ENCODE measurements at places on chromosomes 1 and 21.

- peaks cover 9% of the 10 kb centered on the region for H3K4me1 ChIP-seq
- no peak overlapping the region for H3K4me3 ChIP-seq
- no peaks in the 10 kb centered on the region for H3K27me3 ChIP-seq
Observed at GRCh38 chr1:20440785-20441200, 45.2 kb downstream of the CAMK2N1 start.

GRCh38 chr1:174165471-174166137 lies 6.3 kb downstream of the RABGAP1L start:
- H3K4me1 ChIP-seq, result no peaks in the 10 kb centered on the region
- H3K36me3 ChIP-seq, result no peaks in the 10 kb centered on the region
- no peak overlapping the region for H3K4me3 ChIP-seq

DNA sequence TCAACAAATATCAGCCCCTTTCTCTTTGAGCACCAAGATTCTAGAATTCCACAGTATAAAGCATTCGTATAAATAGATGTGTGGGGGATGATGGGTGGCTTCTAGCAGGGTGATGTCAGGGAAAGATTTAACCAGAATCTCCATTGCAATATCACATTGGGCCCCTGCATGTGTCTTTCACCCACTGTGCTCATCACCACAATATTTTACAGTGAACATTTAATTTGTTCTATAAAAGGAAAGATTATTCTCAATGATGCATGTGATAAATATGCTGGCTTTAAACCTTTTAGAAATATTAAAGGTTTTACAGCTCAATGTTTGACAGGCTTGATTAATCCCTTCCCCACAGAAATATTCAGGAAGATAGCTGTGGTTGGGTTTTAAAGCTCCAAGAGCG lies 457.8 kb upstream of the DAB1 start:
- H3K27ac ChIP-seq, result no peak overlapping the region
- H3K4me1 ChIP-seq, result no peaks in the 10 kb centered on the region
- DNase-seq, result no peak
- H3K4me3 ChIP-seq, result no peak overlapping the region
- H3K36me3 ChIP-seq, result no peaks in the 10 kb centered on the region

DNA sequence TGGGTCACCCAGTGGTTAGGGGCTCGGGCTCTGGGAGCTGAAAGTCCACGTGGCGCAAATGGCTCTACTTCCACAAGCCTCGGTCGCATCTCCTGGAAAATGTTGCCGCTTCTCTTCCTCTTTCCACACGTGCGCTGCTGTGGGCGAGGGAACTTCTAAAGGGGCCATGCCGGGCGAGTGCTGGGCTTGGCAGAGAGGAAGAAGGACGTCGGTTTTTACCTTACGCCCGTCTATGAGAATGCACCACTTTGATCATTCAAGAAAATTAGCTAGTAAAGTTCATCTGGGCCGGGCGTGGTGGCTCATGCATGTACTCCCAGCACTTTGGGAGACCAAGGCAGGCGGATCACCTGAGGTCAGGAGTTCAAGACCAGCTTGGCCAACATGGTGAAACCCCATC lies 10.4 kb downstream of the SLC45A1 start:
- no peak overlapping the region for H3K4me3 ChIP-seq
- no peak overlapping the region for H3K27ac ChIP-seq
- no peak for DNase-seq
- no peaks in the 10 kb centered on the region for H3K27me3 ChIP-seq
- no peaks in the 10 kb centered on the region for H3K36me3 ChIP-seq

GRCh38 chr1:8460132-8460544 lies 142.2 kb downstream of the SLC45A1 start:
- H3K4me1 ChIP-seq, result peaks cover 14% of the 10 kb centered on the region
- no peaks in the 10 kb centered on the region for H3K27me3 ChIP-seq
- no peak overlapping the region for H3K27ac ChIP-seq
- no peak for DNase-seq

DNA sequence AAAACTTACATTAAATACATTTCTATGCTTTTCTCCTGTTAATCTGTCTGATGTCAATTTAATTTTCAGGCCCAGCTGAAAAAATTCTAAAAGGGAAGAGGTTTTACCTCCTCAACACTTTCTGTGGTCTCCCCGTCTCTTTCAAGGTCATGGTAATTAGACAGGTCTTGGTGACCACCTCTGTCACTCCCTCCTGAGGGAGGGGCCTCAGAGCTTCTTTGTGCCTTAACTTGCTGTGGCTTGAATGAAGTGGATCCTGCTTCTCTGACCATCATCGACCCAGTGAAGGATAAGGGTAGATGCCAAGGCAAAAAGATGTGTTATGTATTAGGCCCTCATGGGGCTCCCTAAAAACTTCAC lies 40.8 kb upstream of the OSBPL9 start:
- no peaks in the 10 kb centered on the region for H3K36me3 ChIP-seq
- no peaks in the 10 kb centered on the region for H3K27me3 ChIP-seq
- no peaks in the 10 kb centered on the region for H3K4me1 ChIP-seq
- H3K27ac ChIP-seq, result no peak overlapping the region
- H3K4me3 ChIP-seq, result no peak overlapping the region

GRCh38 chr1:52635321-52636089 lies 2.5 kb downstream of the SHISAL2A start:
- no peak for DNase-seq
- H3K4me1 ChIP-seq, result peaks cover 11% of the 10 kb centered on the region
- no peaks in the 10 kb centered on the region for H3K36me3 ChIP-seq

- H3K27me3 ChIP-seq, result no peaks in the 10 kb centered on the region
- no peaks in the 10 kb centered on the region for H3K36me3 ChIP-seq
- no peak overlapping the region for H3K4me3 ChIP-seq
Observed at GRCh38 chr1:159755451-159756007, 25.2 kb upstream of the DUSP23 start.

- no peak overlapping the region for H3K4me3 ChIP-seq
- no peak overlapping the region for H3K27ac ChIP-seq
- no peaks in the 10 kb centered on the region for H3K36me3 ChIP-seq
- H3K4me1 ChIP-seq, result no peaks in the 10 kb centered on the region
- DNase-seq, result peak; percentile 45
- no peaks in the 10 kb centered on the region for H3K27me3 ChIP-seq
Observed at GRCh38 chr1:3003039-3003940, 18.0 kb upstream of the ACTRT2 start.

DNA sequence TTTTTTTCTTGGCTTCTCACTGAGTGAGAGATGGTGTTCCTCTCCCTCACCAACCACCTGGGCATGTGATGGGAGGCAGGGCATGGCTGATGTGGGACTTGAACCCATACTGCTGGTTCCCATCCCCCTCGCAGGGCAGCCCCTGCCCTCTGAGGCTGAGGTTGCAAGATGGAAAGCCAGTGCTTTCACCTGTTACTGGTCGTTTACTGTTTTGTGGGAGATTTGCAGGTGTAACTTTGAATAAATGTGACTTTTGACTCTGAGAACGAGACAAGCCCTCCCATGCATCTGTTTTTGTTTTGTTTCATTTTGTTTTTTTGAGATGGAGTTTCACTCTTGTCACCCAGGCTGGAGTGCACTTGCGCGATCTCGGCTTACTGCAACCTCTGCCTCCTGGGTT lies 21.6 kb downstream of the C1orf167 start:
- peaks cover 7% of the 10 kb centered on the region for H3K4me1 ChIP-seq
- H3K36me3 ChIP-seq, result no peaks in the 10 kb centered on the region
- H3K27ac ChIP-seq, result no peak overlapping the region
- no peaks in the 10 kb centered on the region for H3K27me3 ChIP-seq

- no peak for DNase-seq
- H3K4me3 ChIP-seq, result no peak overlapping the region
- H3K4me1 ChIP-seq, result peaks cover 19% of the 10 kb centered on the region
- H3K27ac ChIP-seq, result no peak overlapping the region
- H3K36me3 ChIP-seq, result peaks cover 8% of the 10 kb centered on the region
- H3K27me3 ChIP-seq, result no peaks in the 10 kb centered on the region
Observed at GRCh38 chr1:233664804-233665574, 51.1 kb downstream of the KCNK1 start.

DNA sequence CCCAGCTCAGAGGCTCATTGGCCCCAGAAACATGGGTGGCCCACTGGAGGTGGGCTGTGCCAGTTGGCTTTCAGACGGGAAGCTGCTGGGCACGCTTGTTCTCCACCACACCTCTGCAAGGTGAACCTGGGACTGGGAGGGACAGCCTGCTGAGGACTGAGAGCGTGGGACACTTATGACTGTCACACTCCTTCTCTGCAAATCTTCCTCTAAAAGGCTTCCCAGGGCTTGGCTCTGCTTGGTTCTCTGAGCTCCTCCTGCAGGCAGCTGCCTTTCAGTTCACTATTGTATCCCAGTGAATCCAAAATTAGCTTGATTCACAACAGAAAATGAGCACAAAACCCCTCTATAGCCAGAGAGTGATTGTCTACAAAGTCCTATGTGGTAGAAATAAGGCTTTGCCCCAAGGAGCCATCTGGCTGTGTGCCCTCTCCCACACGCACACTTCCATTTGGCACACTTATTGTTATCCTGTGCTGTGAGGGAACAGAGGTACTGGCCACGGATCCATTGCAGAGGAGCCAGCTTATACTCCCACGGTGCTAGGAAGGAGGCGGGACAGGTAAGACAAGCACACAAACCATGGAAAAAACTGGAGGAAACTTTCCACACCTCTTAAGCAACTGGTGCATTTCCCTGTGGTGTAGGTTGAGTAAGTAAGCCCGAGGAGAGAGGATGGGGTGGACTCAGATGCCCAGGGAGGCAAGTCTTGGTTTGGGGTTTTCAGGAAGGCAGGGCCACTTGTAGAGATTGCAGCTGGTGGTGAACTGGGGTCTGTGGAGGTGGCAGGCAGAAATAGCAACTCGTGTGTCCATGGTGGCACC lies 18.9 kb upstream of the BTG2 start:
- H3K4me1 ChIP-seq, result peaks cover 6% of the 10 kb centered on the region
- H3K27ac ChIP-seq, result no peak overlapping the region
- H3K36me3 ChIP-seq, result no peaks in the 10 kb centered on the region
- no peak overlapping the region for H3K4me3 ChIP-seq
- no peak for DNase-seq

- no peak overlapping the region for H3K27ac ChIP-seq
- H3K27me3 ChIP-seq, result no peaks in the 10 kb centered on the region
- DNase-seq, result no peak
- H3K4me3 ChIP-seq, result no peak overlapping the region
- peaks cover 26% of the 10 kb centered on the region for H3K36me3 ChIP-seq
Observed at GRCh38 chr21:33831962-33832659, 83.5 kb downstream of the ATP5PO start.

- no peaks in the 10 kb centered on the region for H3K36me3 ChIP-seq
- no peak for DNase-seq
- H3K4me3 ChIP-seq, result no peak overlapping the region
- no peaks in the 10 kb centered on the region for H3K4me1 ChIP-seq
- H3K27ac ChIP-seq, result no peak overlapping the region
Observed at GRCh38 chr1:186476264-186477040, 15.5 kb upstream of the PDC start.

- no peaks in the 10 kb centered on the region for H3K4me1 ChIP-seq
- H3K36me3 ChIP-seq, result no peaks in the 10 kb centered on the region
Observed at GRCh38 chr21:26939601-26940111, 27.2 kb downstream of the ADAMTS5 start.

DNA sequence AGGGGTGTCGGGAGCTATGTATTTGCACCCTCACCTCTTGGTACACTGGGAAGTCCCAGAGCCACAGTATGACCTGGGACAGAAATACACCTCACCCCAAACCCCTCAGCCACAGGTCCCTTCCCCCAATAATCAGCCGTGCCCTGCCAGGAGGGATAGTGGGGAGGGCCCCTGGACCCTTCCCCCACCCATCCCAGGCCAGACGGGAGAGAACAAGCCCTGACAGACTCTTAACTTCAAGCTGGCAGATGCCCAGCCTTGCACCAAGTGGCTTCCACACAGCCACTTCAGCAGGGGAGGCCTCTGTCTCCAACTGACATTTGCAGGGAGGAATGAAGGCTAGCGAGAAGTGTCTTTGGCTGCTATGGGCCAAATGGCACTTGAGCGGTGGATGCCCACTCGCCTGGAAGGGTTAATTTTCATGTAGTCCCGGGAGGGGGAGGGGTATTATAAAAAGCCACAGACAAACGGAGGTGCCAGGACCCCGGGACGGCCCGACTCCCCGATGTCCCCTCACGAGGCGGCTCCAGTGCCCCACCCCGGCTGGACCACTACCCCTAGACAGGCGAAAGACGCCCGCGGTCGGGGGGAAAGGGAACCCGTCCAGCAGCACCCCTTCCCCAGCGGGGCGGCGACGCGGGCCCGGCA lies 495 bp downstream of the SYNC start:
- peak overlapping the region; percentile 39 for H3K27ac ChIP-seq
- peaks cover 10% of the 10 kb centered on the region for H3K4me1 ChIP-seq
- peak overlapping the region; percentile 56 for H3K4me3 ChIP-seq

DNA sequence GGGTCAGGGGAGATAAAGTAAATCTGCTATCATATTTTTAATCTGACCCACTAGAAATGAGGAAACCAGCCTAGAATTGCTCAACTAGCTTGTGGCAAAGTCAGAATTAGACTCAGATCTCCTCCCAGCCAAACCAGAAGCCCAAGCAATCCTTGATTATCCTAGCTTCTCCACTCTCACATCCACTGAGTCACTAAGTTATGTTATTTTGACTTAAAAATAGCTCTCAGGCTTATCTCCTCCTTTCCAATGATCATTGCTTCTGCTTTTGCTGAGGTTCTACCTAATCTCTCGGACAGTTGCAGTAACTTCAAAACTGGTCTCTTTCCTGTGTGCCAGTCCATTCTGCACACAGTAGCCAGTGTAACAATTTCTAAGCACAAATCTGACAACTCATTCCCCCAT lies 22.9 kb downstream of the OVAAL start:
- no peaks in the 10 kb centered on the region for H3K27me3 ChIP-seq
- no peak overlapping the region for H3K4me3 ChIP-seq
- H3K36me3 ChIP-seq, result no peaks in the 10 kb centered on the region
- peaks cover 22% of the 10 kb centered on the region for H3K4me1 ChIP-seq
- no peak overlapping the region for H3K27ac ChIP-seq

DNA sequence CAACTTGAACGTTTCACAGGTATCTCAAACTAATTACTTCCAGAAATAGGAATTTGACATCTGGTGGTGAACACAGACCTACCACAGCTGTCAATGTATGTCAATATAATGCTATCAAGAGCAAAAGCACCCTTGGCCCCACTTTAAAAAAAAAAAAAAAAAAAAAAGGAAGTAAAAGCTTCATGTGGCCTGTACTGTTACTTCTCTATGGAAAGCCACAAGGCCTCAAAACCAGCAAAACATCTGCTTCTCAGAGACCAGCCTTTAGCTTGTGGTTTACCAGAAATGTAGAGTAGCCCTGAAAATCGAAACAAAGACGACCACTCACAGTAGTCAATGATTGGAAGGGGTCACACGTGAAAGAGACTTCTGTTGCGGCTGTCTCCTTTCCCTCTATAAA lies 109.6 kb downstream of the SLC45A1 start:
- no peak for DNase-seq
- H3K4me3 ChIP-seq, result no peak overlapping the region
- H3K4me1 ChIP-seq, result peaks cover 5% of the 10 kb centered on the region
- no peak overlapping the region for H3K27ac ChIP-seq

DNA sequence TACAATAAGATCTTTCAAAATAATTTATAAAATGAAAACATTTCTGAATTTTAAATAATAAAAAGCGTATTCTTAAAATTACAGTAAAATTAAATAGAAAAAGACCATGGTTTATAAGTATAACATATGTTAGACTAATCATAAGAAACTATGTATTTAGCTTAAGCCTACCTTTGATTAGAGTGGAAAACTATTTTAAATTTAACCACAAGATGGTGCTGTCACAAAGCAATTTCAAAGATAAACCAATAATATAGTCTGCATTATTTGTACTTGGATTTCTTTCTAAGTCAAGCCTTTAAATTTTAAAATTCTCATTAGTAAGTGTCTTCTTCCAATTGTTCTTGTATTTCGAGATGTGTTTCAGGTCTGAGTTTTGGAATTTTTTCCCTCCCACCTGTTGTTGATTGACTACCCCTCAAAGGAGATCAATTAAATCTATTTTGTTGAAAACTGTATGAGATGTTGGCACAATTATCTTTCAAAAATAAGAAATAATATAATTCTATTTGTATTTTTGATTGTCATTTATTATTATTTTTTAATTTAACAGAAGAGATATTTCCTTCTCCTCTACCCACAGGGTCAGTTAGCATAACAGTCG lies 459.8 kb downstream of the KCNT2 start:
- no peaks in the 10 kb centered on the region for H3K4me1 ChIP-seq
- no peak for DNase-seq
- no peaks in the 10 kb centered on the region for H3K36me3 ChIP-seq
- no peak overlapping the region for H3K27ac ChIP-seq
- no peaks in the 10 kb centered on the region for H3K27me3 ChIP-seq

All from RWPE2 (cell line).